IPS DF 6.9 (cell line): ENCODE measurements at places on chromosomes 11 and 22.

- DNase-seq = no peak
These were observed 34.4 kb upstream of the ZBED5 start for GRCh38 chr11:10892250-10892649.

DNA sequence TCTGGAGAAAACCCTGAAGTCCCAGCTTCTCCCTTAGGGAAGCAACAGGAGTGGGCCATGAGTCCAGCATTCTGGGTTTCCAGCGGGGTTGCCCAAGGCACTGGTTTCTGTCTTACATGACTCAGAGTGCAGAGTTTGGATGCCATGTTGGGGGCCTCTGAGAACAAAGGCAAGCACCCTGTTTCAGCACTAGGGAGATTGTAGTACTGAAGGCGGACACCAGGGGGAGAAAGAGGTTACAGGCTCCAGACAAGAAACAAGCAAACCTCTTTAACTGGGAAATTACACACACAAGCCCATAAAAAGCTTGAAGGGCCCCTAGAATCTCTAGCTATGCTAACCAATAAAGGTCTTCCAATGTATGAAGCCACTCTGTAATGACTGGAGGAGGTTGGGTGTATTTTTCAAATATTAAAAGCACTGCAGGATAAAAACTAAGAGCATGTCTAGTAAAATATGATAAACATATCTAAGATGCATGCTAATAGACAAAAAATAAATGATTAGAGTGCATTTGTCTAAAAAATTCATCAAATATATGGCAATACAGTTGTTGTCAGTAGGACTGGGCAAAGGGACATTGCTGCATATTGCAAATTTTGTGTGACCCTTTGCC is 7.1 kb downstream of the MS4A6E start:
- peak; percentile 73 for DNase-seq

DNA sequence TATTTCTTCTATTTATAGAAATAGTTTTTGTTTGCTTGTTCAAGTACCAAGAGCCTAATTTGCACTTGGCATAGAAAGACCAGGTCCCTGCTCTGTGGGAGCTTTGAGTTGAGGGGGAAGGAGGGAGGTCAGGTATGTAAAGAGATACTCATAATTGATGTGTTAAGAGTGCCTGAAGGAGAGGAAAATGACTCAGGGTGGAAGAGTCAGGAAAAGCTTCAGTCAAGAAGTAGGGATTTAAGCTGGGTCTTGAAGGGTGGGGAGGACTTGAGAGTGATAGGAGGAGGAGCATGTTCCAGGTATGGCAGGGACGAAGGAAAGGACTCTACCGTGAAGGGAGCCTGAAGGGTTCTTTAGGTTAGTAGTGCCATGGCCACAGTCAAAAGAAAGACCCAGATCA is 9.0 kb downstream of the RBX1 start:
- no peak for DNase-seq

- no peak for DNase-seq
These were observed 2.5 kb downstream of the CELF1 start for GRCh38 chr11:47550288-47551047.

DNA sequence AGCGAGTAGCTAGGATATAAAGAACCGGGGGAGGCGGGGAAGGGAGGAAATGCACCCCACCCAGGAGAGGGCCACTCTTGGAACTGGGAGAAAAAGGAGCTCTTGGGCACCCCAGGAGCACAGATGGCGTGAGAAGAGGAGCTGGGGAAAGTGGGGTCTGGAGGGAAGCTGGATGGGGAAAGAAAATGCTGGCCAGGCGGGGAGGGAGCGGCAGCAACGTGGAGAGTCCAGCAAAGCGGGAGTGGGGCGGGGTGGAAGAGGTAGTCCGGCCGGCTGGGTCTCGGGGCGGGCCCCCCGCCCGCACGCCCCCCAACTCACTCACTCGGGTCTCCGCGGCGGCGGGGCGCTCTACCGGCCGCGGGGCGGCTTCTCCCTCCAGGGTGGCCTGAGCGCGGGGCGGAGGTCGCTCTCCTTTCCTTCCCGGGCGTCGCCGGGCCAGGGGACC is 522 bp downstream of the TOB2 start:
- no peak for DNase-seq

DNA sequence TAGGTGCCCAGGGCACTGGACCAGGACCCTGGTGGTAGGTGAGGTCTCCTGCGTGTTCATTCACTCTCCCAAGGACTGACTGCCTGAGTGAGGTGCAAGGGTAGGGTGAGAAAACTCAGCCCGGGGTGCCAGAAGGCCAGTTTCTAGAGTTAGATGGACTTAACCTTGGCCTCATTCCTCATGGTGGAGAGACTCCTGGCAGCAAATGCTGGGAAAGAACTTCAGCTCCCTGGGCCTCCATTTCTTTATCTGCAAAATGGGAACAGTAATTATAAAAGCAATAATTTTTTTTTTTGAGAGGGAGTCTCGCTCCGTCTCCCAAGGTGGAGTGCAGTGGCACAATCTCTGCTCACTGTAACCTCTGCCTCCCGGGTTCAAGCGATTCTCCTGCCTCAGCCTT is 47.7 kb downstream of the TRIOBP start:
- no peak for DNase-seq

DNA sequence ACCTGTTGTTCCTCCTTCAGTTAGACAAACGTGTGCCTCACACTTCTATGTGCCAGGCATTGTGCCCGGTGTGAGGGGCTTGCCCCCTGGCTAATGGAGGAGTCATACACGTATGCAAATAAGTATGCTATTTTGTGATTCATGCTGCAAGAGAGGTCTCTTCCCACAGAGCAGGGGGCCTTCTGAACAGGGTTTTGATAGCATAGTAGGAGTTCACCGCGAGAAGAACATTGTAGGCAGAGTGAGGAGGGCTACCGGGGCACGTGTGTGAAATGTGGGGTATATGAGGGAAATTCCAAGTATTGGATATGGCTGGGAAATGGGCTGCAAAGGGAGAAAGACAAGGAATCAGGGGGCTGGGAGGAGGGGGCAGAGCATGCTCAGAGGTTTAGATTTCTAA is 84.5 kb downstream of the NECTIN1 start:
- DNase-seq = no peak
